ENCODE measurements at places on chromosomes 1 and 21. TPM values are rescaled to one million over a fixed set of nuclear protein-coding genes. Genes with fewer than 3 reads are reported as not detected.
A peak's percentile ranks its signal among the peaks of the same experiment; 100 is the strongest.

TSPAN2 gene
- total RNA-seq: 12.1 TPM

SPRR5 gene
- not detected for total RNA-seq

C4BPA gene
- total RNA-seq: 2.3 TPM

NME7 gene
- total RNA-seq: 18.0 TPM

CXADR gene
- 151 TPM for total RNA-seq

KLHL21 gene
- 42.4 TPM for total RNA-seq

SMG7 gene
- 70.0 TPM for total RNA-seq

RNF186 gene
- 0.32 TPM for total RNA-seq

ADAMTSL4 gene
- 17.2 TPM for total RNA-seq

RIPK4 gene
- 56.6 TPM for total RNA-seq

F3 gene
- total RNA-seq: 26.0 TPM

HTR6 gene
- not detected for total RNA-seq

AMPD1 gene
- not detected for total RNA-seq

DNA sequence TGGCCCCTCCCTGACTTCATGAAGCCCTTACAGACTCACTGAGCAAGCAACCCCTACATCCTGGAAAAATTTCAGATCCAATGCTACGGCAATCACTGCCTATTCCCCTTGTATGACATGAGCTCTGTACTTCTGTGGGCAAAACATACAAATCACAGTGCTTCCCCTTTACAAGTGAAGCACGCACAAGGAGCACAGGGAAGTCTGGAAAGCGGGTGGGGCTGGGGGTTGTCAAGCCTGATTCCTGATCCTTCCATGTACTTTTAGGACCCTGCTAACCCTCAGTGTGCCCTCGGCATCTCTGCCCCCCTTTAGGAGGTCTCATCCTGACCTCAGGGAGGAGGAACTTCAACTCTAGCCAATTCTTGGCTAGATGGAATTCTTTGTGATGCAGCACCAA, 405.7 kb upstream of the POU3F1 start:
- no peak for DNase-seq

- DNase-seq: no peak
Measured at GRCh38 chr1:91171898-91172297, 150.1 kb upstream of the ZNF644 start.

DNA sequence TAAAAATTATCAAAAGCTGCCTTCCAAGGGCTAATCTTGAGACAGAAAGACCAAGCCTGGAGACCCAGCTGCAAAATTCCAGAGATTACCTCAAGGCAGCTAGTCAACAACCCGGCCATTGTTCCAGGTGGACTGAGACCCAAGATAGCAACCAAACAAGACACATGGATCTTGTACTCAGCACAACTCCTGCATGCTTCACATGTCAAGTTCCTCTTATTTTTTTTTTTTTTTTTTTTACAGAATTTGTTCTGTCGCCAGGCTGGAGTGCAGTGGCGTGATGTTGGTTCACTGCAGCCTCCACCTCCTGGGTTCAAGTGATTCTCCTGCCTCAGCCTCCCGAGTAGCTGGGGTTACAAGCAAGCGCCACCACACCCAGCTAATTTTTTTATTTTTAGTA, 40.1 kb downstream of the CD2 start:
- DNase-seq: no peak

GRCh38 chr1:88466011-88466410, 218.1 kb upstream of the PKN2 start:
- no peak for DNase-seq

DNA sequence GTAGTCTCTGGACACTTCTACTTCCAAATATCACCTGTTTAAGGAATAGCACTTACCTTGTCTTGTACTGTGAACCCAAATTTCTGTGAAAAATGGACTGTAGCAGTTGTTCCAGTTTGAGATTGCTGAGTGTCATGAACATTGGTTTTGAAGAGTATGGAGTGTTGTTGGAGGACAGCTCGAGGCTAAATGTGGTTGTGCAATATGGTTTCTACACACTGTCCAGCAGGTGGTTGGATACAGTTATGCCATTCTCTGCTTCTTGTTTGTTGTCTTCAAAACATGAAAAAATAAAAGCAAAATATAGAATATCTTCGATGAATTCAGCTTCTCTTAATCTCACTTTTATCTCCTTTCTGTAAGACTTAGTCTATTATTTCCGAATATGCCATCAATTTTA, 67.1 kb downstream of the DDR2 start:
- no peak for DNase-seq

DNA sequence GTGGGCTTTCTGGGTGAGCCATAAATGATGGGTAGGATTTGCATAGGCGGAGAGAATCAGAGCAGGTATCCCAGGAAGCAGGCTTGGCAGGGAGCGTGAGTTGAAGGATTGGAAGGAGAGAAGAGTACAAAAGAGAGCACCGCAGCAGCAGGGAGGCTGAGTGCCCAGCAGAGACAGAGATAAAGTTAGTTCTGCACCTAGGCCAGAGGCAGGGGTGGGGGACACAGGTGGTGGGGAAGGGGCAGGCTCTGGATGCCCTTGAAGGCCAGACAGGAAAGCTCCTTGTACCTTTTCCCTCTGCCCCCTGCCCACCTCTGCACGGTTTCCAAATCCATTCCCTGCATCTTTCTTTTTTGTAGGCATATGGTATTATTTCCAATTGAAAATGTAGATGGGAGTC, 33.0 kb upstream of the TRABD2B start:
- DNase-seq: no peak

DNA sequence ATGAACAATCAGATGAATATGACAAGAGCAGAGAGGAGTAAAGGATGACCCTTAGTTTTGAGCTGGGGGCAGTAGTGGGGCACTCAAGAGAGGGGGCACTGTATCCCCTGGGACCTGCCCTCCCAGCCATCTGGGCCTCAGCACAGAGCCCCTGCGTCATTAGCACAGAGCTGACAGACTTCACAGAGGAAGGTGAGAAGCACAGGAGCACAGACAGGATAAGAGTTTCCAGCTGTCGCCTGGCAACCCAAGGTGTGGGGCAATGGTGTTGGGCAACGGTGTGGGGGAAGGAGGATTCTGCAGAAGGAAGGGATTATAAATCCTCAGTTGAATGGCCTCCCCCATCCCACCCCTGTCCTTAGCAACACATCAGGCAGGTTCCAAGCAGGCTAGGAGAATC, 30.2 kb downstream of the RAB3B start:
- no peak for DNase-seq

- DNase-seq: no peak
Measured at GRCh38 chr1:99173282-99173681, 91.0 kb upstream of the PLPPR4 start.

DNA sequence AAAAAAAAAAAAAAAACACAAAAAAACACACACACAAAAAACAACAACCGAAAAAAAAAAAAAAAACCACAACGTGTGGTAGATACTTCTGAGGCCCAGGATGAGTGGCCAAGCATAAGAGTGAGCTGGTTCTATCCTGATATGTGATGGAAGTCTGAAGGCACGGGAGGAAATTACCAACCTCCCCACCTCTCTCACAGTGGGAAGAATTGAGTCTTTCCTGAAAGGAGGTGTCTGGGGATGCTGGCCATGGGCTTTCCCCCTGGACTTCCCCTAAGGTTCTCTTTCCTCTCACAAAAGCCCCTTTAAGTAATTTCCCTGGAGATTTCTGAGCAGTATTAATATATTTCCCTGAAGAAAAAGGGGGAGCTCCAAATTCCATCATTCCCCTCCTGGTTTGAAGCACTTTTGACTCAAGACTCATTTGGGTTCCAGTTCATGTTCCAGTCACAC, 5.2 kb downstream of the TMCC2 start:
- DNase-seq: no peak

DNA sequence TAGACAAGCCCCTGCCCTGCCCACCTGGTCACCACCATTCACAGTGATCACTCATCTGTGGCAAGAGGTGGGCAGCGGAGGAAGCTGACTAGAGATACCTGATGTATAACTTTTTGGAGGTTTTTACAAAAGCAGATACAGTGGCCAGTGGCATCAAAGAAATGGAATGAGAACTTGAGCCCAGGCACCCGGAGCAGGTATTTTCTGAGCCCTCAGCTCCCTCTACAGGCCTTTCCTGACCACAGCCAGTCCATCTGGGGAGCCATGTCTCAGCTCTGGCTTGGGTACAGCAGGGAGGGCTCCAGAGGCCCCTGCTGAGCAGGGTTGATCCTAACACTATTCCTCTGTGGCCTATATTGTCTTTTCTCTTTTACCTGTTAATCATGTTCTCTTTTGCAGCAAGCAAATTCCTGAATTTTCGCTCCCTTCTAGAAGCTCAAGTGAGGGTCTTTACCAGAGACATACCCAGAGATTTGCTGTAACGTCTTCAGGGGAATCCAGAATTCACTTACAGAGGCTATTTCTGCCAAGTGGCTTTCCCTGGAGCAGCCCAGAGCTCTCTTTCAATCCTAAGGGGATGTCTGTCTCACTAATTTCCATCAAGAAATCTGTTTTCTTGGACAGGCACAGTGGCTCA, 27.3 kb downstream of the GPR157 start:
- peak; percentile 49 for DNase-seq

GRCh38 chr1:108082738-108083562, 117.2 kb downstream of the SLC25A24 start:
- no peak for DNase-seq

- peak; percentile 79 for DNase-seq
Measured at GRCh38 chr1:245874942-245875580, 632.0 kb downstream of the SMYD3 start.

GRCh38 chr1:113048064-113048463, 24.9 kb upstream of the LRIG2 start:
- DNase-seq: no peak

DNA sequence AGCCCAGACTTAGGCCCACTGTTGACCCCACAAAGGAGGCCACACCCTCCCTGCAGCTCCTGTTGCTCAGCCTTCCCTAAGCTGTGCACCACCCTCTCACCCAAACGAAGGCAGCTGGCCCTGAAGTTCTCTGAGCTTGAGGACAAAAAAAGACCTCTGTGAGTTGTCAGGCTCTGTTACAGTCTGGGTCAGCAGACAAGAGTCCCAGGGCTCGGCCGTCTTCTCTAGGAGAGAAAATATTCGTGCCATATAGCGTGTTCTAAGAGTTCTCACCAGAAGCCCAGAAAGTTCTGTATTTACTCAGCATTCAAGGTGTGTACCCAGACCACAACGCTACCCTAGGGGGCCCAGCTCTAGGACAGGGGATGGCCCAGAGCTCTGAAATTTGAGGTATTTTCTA, 25.5 kb upstream of the LYST start:
- no peak for DNase-seq

GRCh38 chr21:14452031-14452726, 69.2 kb upstream of the HSPA13 start:
- DNase-seq: no peak

DNA sequence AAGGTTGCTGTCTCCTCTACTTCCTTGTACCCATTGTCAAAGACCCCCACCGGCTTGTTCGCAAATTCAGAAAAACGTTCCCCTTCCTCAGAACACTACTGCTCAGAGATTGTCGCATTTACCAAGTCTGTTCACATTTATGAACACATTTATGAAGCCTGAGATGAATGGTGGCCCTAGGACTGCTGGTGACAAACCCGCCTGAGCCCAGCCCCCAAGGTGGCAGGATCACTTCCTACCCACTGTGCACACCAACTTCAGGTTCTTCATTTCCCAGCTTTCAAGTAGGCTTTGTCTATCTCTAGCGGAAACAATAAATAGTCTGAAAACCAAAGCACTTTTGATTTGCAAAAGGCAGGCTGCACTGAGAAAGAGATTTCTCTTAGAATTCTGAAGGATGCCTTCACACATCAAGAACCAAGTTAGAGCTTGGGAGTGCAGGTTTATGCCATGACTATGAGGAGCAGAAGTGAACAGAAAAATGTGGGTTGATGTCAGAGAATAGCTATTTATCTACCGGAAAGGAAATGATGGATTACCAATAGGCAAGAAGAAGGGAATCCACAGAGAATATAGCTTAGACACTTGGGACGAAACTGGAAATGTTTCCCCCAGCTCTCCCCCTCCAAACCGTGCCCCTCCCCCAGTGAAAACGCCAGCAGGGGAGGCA, 200.5 kb downstream of the TOMM20 start:
- DNase-seq: no peak

- no peak for DNase-seq
Measured at GRCh38 chr1:106780066-106780465, 276.4 kb upstream of the PRMT6 start.
